ENCODE measurements at places on chromosomes 5 and 9.

- no peak for DNase-seq
Observed at GRCh38 chr9:14400658-14400995, 86.7 kb upstream of the NFIB start.

- DNase-seq = no peak
Observed at GRCh38 chr5:16654647-16655334, 38.0 kb upstream of the RETREG1 start.

DNA sequence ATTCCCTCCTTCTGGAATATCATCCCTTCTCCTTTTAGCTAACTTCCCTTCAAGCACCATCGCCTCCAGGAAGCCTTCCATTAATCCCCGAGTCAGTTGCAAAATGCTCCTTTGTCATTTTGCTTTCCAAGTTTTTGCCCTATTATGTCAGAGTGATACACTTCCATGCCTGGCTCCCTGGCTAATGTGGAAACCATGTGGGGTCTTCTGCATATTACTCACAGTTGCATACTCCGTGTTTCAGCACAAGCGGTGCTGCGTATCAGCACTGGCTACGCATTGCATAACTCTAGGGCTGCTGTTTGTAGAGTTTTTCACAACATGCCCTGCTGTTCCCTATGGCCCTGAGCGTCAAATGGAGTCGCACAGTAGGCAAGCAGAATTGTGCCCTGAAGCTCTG is 1.9 kb downstream of the TEX53 start:
- no peak for DNase-seq

DNA sequence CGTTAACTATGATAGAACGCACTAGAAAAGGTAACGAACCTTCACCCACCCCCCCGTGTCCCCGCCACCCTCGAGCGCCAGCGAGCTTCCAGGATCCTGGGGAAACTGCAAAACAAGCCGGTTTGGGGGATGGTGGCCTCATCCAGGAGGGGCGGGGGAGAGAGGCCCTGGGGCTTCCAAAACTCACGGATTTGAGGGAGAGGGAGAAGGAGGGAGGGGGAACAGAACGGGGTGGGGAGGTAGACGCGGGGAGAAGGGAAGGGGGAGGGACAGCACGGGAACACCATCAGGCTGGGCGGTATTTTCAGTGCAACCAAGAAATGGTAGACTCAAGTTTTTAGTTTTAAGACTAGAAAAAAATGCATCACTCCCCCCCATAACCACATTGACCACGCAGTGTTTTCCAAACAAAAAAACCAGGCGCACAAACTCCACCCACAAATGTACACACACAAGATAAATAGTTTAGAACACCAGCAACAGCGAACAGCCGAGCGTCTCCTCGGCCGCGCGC is 1.4 kb downstream of the NRARP start:
- no peak for DNase-seq

DNA sequence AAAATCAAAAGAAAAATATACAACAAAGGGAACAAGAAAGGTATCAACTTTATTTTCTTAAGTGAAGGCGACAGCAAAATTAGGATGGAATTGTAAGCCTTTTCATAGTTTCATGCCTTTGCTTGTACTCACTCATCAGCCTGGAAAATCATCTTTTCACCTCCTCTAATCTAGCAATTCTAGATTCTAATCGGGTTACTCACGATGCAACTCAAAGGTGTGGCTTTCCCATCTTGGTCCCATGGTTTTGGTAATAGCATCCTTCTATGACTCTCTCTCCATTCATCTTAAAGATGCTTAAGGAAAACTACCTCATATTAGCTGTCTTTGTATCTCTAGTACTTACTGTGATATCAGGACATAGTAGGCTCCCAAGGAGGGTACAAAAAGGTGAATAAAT is 30.5 kb downstream of the DNAH5 start:
- DNase-seq = no peak

DNA sequence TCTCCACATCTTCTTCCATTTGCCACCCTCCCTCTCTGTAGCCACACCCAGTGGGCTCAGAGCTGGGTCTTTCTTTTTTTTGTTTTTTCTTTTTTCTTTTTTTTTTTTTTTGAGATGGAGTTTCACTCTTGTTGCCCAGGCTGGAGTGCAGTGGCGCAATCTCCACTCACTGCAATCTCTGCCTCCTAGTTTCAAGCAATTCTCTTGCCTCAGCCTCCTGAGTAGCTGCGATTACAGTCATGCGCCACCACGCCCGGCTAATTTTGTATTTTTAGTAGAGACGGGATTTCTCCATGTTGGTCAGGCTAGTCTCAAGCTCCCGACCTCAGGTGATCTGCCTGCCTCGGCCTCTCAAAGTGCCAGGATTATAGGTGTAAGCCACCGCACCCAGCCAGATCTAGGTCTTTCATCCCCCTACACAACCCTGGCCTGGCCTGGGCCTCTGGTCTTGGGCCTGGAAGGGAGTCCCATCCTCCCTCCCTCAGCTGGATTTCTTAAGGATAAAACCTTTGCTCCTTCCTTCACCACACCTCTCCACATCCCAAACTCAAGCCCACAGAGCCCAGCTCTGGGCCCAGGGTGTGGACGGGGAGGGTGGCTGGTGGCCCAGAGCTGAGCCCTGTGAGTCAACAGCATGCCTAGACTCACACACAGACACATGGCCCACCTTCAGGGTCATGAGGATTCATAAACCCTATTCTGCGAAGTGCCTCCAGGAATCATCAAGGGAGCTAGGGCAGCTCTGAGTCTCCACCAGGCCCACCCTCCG is 18.8 kb upstream of the KCNIP1 start:
- DNase-seq = no peak

DNA sequence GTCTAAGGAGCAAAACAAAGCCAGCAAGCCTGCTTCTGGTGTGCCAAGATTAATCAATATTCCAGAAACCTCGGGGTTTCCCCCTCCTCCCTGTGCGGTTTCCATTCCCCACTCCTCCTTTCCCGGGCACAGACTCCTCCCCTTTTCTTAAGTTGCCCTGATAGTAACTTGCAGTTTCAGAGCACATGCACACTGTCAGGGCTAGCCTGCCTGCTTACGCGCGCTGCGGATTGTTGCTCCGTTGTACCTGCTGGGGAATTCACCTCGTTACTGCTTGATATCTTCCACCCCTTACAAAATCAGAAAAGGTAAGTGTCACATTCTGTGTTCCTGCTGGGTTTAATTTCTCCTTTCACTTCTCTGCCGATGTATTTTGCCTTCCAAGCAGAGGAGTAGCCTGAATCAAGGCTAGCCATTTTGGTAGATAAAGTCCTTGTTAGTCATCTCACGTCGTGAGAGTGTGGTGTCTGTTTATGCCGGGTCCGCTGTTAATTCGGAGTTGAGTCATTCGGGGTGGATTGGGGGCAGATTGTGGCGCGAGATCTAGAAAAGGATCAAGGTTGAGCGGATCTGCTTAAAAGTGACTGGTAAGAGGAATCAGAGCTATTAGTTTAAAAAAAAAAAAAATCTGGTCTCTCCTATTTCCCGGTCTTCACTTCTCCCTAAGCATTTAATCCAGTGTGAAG is at the start of gene SLC1A3:
SLC1A3 (plus strand) TSS at position 179 of the 686 bp plus-strand sequence. CDS start 1,818 bp downstream, outside the sequence.
- no peak for DNase-seq

- no peak for DNase-seq
Observed at GRCh38 chr5:133117912-133118445, 66.2 kb downstream of the HSPA4 start.

GRCh38 chr9:117335837-117336433 is 78.9 kb downstream of the ASTN2 start:
- DNase-seq = no peak

DNA sequence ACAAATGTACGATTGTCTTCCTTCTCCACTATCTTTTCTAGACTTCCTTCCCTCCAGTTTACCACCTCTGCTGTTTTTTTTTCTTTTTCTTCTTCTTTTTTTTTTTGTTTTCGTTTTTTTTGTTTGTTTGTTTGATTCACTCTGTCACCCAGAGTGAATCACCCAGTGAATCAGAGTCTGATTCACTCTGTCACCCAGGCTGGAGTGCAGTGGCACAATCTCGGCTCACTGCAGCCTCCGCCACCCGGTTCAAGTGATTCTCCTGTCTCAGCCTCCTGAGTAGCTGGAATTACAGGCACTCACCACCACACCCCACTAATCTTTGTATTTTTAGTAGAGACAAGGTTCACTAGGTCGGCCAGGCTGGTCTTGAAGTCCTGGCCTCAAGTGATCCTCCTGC is 375.7 kb downstream of the NTRK2 start:
- no peak for DNase-seq

GRCh38 chr5:62578540-62578939 is at the start of gene LRRC70:
Gene LRRC70 (plus strand): TSS chr5:62578819. CDS start chr5:62579439, 620 bp downstream.
- peak; percentile 1 for DNase-seq

- DNase-seq = no peak
Observed at GRCh38 chr5:181199881-181200638, 4.9 kb downstream of the TRIM7 start.

DNA sequence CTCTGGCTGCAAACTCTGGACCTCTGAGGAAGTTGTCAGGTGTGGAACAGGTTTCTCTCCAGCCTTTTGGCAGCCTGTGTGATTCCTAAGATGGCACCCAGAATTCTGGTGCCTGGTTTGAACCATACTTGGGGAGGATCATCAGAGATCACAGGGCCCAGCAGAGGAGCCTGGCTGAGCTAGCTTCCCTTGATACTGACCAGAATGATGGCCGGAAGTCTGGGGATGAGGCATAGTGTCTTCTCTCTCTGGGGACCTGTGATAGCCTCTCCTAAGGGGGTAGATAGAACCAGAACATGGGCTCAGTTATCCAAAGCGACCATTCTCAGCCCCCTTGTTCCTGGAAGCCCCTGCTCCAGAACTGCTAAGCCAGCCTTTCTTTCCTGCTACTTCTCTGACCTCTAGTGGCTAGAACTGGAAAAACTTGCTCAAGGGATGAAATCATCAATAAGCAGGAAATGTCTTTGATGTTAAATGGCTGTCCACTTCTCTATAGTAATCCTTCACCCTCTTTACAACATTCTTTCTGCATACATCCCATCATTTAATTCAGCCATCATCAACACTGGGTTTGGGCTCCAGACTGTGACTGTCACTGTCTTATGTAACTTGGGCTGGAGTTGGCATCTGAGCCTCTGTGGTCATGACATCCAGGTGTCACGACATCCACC is 55.1 kb downstream of the C9orf152 start:
- no peak for DNase-seq

- peak; percentile 65 for DNase-seq
Observed at GRCh38 chr9:121133104-121133816, 58.5 kb downstream of the CNTRL start.

DNA sequence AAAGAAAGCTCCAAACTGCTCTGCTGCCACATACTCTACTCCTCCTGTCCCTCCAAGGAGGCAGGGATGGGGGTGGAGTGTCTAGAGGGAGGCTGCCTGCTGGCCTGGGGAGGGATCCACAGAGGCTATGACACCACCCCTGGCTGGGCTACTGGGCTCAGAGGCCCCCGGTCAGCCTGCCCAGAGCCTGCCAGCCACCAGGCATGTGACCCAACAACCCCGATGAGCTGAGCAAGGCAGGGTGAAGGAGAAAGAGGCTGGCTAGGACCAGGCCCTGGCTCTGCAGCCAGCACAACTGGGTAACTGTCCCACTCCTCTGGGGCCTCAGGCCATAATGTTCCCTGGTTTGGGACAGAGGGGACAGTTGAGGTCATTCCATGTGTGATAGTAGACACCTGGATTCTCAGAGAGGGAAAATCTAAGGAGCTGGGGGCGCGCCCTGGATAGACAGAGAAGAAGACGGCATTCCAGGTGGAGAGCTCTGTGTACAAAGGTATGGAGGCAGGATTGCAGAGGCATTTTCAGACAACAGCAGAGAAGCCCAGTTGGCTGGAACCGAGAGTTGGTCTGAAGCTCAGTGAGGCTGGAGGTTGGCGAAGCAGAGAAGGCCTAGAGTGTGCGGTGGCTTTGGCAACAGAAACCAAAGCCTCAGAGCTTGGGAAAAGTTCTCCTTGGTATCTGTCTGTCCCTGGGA is 33.8 kb upstream of the IL17B start:
- DNase-seq = no peak

GRCh38 chr9:111120526-111120925 is 82.3 kb upstream of the LPAR1 start:
- DNase-seq = no peak

- DNase-seq = no peak
Observed at GRCh38 chr9:114169952-114170770, 14.8 kb downstream of the COL27A1 start.

GRCh38 chr9:847505-847904 is 6.0 kb downstream of the DMRT1 start:
- DNase-seq = no peak

GRCh38 chr5:14685757-14686156 is 21.2 kb downstream of the OTULIN start:
- DNase-seq = no peak

DNA sequence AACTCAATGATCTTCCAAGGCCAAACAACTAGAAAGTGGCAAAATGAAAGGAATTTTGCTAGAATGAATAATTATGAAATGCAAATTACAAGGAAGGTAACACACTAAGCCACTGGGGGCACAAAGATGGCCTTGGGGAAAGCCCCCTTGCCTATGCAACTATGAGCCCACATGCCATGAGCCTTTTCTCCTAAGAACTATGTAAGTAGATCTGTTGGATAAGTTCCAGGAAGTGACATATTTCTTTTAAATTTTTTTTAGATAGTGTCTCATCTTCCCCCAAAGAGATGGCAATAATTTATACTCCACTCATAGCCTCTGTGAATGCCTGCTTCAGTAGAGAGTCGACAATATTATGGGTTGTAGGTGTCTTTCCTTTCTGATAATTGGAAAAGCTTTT is 257.8 kb downstream of the AUH start:
- DNase-seq = no peak

GRCh38 chr5:81786991-81787390 is 36.1 kb upstream of the SSBP2 start:
- DNase-seq = no peak

- no peak for DNase-seq
Observed at GRCh38 chr5:174354571-174354970, 309.1 kb downstream of the NSG2 start.

DNA sequence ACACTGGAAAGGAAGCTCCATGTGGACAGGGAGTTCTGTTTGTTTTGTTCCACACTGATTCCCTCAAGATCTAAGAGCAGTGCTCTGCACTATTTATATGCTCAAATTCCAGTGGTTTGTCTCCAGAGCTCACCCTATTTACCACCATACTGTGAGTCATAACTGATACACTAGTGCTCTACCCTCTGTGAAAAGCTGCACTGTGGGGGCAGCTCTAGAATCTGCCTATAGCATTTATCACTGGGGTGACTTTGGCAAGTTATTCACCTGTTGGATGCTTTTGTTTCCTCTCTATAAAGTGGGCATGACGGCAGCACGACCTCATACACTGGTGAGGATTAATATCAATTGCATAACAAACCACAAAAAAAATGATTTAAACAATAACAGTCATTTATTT is 307.8 kb downstream of the NR2F1-AS1 start:
- DNase-seq = no peak

DNA sequence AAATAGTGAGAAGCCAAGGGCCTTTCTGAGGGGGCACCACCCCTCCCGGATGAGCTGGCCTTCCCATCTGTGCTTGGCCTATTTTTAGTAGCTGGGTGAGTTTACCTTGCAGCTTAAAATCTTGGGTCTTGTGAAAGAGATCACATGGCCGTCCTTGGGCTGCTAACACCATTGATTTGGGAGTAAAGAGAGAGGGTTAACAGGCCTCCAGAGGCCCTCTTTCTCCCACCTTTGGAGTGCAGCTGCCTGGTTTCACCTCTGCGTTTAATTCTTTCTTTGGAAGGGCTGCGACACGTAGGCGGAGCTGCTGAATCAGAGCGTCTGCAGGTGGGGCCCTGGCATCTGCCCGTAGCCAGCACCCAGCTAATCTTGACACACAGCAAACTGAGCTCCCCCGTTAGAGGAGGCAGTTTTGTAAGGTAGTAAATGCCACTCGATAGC is 12.8 kb downstream of the OLFM1 start:
- no peak for DNase-seq
